ENCODE measurements at places on chromosomes 2 and 18.

DNA sequence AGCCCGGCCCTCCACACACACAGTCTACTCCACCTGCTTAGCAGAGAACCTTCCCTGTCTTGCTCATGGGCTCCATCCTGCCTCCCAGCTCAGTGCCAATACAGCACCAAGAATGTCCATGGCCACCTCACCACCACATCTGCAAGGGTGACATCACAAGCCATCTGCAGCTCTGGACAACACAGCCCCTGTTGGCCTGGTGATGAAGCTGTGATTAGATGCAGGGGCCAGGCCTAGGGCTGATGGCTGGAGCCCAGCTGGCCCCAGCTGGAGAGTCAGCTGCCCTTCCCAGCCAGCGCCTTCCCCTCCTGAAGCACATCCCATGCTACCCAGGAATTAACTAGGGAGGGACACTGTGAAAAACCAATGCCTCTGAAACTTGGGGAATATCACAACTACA is 91.1 kb downstream of the TTC32 start:
- no peak for DNase-seq

DNA sequence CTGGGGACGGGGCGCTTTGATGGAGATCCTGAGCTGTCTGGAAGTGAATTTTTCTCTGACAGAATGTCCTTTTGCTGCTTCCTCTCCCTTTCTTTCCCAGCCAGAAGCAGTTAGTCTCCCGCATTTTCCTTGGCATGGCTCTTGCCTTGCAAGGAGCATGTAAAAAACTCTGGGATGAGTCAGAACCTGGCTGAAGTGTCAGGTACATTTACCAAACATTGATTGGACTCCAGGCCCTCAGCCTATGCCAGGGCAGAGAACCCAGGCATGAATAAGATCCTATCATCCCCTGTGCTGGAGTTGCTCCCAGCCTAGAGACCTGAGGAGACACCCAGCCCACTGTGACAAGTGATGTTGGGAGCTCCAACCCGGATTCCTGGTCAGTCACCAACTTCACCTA is 21.6 kb downstream of the STON1 start:
- DNase-seq: no peak

DNA sequence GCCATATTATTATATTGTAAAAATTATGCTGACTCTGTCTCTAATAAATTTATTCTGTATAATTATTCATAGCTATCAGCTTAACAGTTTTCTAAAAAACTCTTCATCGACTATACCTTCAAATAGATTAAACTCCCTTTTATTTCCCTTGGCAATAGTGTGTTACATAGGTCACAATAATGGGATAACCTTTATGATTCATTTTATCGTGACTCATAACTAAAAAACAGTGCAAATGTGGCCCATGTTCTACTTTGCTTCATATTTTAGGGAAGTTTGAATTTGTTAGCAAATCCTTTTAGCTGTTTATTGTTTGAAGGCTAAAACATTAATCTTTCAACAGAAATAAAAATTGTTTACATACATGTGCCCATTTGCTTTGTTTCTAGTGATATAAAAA is 783.2 kb upstream of the CDH2 start:
- no peak for DNase-seq

- DNase-seq: no peak
Measured at GRCh38 chr2:151632993-151633565, 101.2 kb downstream of the NEB start.

DNA sequence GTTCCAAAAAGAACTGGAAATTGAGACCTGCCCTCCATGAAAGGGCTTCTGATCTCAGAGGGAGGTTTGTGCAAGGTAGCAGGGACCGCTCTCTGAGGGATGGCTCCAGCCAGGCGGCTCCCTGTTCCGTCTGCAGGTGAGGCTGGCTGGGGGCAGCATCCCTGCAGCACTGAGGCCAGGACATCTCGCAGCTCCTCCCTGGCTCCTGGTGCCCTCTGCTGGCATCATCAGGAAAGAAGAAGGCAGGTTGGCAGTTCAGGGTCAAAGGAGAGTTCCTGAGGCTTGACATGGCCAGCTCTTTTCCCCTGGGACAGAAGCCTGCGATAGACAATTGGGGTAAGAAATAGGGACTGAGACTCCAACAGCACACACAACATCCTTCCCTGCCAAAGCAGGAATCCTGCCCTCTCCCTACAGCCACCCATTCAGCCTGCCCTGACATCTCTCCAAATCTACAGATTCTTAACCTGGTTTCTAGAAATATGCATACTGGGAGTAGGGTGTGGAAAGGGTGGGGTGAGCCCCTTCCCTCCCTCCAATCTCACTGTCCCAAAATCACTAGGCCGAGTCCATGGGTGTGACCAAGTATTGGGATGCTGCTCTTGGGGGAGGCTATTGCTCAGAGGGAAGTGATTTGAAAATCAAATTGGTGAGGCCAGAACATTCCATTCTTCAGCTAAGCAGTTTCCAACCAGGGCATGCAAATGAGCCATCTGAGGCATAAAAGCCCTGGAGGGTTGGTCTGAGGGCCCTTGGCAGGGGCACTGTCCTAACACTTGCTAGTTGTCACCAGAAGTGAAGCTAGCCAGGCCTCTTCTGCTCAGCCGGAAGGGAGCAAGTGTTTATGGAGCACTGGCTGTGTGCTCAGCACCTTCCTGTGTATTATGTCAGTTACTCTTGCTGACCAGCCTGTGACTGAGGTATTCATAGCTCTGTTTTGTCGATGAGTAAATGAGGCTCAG is 185.4 kb downstream of the TFCP2L1 start:
- no peak for DNase-seq

GRCh38 chr2:134722728-134723127 is 3.9 kb upstream of the TMEM163 start:
- DNase-seq: no peak

DNA sequence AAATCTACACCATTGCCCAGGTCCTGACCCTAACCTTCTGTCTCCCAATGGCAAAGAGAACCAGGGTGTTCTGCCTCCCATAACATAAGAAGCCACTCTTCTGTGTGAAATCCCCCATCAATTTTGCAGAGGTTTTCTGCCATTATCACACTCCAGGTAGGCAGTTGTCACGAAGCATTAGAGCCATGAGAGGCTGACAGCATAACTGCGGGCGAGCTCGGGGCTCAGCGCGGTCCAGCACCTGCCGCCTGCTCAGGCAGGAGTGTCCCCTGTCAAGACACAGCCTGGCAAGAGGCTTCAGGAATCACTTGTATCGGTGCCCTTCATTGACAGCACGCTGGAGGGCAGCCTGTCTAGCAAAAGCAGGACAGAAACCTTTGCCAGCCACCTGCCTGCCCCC is 251.2 kb downstream of the SATB2 start:
- DNase-seq: no peak

- no peak for DNase-seq
Measured at GRCh38 chr18:76456018-76456750, 38.9 kb downstream of the ZNF516 start.

GRCh38 chr18:58552057-58552461 is 76.8 kb downstream of the ALPK2 start:
- DNase-seq: peak; percentile 46

DNA sequence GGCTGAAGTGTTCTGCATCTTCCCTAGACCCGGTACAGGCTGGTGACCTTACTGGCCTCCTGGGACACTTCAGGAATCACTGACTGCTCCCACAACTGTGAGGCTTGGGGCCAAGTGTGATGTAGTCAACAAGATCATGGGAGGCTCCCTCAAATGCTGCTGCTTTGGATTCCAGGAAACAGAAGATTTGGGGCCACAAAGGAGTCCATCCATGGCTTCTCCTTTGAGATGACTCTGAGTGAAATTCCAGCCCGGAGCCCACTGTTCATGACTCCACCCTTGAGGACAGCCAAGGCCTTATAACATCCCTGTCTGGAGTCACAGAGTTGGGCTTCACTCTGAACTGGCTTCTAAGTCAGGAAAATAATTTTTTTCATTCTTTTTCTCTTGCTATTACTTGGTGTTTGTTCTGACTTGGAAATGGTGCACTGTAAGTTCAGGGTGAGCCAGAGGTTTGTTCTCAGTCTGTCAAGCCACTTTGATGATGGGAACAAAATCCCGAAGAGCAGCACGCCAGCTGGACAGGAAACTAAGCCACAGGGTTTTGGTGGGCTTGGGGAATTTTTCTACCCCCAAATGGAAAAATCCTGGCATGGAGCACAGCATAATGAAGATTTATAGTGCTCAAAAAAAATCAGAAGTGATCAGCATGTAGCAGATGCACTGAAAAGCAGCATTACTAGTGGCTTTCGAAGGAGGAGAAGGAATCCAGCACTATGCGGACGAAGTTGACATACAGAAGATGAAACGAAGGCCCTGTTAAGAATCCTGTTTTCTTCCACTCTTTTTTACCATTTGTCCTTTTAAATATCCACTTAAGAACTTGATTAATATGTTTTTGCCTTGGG is 98.1 kb upstream of the ZFP36L2 start:
- DNase-seq: no peak

- DNase-seq: no peak
Measured at GRCh38 chr18:6882401-6882800, 152.9 kb downstream of the ARHGAP28 start.
